ENCODE measurements at places on chromosomes 16 and 17.
A peak's percentile ranks its signal among the peaks of the same experiment; 100 is the strongest.

- no peak for DNase-seq
Measured at GRCh38 chr17:32160526-32160925, 18.2 kb downstream of the RHOT1 start.

DNA sequence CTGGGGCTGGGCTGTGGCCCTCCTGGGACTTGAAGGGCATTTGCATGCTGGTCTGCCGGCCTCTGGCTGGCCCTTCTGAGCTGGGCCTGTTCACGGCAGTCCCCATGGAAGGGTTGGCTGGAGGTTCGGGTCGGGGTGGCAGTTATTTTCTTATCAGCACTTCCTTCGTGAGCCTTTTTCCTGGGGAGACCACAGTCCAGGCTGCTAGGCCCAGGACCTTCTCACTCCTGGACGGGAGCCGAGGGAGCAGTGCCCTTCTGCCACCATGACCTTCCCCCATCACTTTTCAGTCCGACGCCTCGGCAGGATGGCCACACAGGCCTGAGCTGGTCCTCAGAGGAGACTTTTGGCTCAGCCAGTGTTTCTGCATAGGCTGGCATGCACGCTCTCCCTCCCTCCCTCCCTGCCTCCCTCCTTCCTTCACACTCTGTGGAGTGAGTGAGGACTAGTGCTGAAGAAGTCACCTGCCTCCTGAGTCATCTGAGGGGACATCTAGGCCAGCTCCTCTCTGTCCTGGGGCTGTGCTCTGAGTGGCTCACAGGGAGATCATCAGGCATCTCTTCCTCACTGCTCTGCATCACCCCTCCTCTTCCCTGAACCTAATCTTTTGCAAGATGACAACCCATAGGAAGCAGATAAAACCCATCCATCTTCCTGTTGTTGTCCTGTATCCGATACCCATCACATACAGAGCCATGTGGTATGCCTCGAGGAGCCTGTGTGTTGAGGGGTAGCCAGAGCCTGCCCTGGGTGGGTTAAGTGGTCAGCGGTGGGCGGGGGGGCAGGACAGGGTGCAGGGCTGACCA is 109.7 kb downstream of the RAP1GAP2 start:
- no peak for DNase-seq

GRCh38 chr17:4934173-4934979 is 2.3 kb downstream of the GP1BA start:
- peak; percentile 47 for DNase-seq

DNA sequence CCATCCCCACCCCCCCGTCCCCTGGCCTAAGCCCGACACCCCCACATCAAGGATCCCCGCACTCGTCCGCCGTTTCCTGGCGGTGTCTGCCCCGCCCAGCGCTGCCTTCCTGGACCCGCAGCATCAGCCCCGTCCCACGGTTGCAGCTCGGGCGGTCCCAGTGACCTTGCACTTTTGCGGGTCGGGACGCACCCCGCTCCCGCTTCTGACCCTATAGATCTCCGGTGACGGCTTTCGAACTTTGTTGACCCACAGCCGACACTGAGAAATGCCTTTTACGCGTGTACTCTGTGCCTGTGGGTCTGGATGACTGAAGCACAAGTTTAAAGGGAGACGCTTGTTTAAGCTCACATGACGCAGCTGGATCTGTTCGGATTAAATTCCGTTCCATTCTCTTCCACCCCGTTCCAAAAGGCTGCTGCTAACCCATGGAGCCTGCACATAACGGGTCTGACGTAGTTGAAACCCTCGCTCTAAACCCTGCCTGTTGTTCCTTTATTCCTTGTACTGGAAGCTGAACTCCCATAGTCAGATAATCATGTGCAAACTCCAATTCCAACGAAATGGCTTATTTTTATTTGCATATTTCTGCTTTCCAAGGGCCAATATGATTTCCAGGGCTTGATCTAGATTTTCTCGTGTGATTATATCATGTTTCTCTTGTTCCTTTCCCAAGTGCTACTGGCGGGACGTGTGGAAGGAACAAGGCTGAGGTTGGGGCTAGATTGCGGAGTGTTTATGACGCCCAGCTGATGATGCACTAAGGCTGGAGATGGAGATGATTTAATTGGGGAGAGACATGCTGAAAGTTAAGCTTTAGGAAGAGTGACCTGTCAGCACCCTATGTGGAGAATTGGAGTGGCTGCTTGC is 834 bp downstream of the FLYWCH1 start:
- DNase-seq, result peak; percentile 45

DNA sequence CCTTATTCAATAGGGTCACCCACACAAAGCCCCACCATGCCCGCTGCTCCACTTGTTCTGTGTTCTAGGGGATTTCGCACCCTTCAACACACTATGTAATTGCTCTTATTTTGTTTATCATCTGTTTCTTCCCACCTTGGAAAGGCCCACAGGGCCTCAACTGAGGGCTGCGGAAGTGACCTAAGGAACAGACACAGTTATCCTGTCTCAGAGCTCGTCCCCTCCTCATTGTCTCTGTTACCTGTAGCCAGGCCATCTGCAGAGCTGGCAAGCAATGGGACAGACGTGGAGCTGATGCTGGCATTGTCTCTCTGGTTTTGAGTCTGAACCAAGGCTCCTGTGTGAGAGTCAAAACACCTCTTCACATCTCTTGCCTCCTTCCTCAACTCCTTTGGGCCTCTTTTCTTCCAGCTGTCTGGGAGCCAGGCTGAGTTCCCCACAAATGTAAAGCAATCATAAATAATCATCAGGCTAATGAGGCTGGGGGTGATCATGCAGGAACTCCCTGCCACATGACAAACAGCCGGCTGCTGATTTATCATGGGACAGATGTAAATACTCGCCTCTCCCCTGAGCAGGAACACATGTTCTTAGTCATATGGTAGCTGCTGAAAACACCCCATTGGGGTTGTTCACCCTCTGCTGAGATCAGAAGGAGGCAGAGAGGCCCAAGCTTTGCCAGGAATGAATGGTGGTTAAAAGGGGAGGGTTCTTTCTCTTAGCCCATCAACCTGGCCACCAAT is 71.9 kb downstream of the AXIN2 start:
- DNase-seq, result no peak

DNA sequence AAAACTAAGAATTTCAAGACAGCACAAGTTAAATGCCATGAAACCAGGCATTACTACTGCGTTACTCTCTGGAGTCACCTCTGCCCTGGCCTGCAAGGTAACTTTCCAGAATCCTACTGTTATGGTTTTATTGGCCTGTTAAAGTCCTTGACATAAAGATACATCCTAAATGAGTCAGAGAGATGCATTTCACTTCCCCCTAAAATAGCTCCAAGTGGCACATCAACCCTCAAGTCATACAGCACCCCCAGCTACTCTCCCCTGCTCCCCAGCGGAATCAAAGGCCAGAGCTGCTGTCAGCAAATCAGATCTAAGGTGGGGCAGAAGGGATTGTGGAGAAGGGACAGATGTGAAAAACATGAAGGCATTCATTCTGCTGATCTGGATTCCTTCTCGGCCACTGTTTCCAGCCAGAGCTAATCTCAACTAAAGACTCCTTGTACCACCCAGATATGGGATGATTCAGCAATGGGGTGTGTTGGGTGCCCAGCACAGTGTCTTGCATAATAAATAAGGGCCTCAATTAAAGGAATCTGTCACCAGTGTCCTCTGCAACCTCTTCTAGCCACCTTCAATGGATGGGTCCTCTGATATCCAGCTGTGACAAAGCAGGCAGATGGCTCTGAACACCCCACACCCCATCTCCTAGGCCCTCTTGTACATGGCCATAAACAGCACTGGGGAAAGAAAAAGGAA is 8.5 kb upstream of the CCL1 start:
- no peak for DNase-seq

DNA sequence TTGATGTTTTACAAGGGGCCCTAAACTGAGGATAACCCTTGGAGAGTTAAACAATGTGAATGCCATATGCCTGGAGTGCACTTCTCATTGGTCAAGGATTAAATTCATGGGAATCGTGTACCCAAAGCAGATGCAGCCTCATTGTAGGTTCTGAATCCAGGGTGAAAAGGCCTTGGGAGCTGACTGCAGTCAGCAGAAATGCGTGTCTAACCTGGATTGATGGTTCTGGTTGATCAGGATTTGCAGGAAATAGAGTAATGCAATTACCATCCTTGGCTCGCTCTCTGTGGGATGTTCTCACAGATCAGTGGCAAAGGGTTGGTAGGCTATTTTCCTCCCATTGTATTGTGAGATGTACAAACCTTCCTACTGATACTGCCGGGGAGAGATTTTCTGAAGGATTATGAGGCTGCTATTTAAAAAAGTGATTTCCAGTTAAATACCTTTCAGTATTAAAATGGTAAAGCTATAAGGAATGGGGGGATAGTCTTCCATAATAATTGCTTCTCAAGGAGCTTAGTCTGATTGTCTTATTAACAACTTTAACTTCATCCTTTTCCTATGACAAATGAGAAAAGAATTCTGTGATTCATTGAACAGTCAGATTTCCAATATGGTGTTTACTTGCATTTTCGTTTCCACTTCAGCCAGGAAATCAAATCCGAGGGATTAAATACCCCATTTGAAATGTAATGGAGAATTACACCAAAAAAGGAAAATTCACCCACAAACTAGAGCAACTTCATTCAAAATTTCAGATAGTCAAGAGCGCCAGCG is 1028.1 kb upstream of the EEF2KMT start:
- no peak for DNase-seq

GRCh38 chr17:71936977-71937376 is 183.8 kb upstream of the SOX9 start:
- DNase-seq, result peak; percentile 22

- no peak for DNase-seq
Measured at GRCh38 chr17:50348522-50349242, 2.8 kb downstream of the XYLT2 start.

DNA sequence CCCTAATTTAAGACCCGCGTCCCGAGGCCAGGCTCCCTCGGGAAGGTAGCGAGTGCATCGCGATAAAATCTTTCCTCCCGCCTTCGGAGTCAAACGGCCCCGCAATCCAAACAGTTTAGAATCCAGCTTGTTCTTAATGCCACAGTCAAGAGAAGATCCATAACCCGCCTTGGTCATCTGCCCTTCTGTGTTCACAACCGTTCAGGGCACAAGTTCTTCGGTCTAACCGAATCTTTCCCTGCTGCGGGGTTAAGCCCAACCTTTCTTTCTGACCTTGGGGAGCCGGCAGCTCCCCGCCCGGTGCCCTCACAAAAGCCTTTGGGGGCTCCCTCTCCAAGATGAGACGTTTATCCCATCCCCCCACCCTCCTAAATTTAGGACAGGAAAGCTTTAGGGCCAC is 30.3 kb downstream of the CPSF4L start:
- DNase-seq, result no peak

DNA sequence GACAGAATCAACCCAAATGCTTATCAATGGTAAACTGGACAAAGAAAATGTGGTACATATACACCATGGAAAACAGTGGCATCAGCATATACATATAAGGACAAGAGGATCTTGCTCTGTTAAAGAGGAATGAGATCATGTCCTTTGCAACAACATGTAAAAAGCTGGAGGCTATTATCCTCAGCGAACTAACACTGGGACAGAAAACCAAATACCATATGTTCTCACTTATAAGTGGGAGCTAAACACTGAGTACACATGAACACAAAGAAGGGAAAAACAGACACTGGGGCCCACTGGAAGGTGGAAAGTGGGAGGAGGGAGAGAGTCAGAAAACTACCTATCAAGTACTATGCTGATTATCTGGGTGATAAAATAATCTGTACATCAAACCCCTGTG is 447.3 kb upstream of the MAF start:
- no peak for DNase-seq

- no peak for DNase-seq
Measured at GRCh38 chr17:6048486-6048885, 21.7 kb upstream of the WSCD1 start.

DNA sequence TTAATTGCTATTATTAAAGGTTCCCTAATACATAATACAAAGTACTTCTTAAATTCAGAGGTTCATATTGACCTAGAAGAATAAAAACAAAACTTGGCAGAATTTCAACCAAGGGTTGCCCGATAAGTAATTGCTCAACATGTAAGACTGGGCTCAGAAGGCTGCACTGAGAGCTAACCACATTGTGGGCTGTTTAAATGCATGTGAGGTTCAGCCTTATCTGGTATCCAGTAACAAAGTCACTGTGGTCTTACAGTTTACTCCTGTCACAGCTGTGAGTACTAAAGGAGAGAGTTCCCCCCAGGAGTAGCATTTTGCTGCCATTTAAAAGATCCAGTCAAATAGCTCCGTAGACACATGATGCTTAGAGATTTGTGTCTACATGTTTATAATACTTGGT is 1.6 kb upstream of the DHRS11 start:
- DNase-seq, result no peak

DNA sequence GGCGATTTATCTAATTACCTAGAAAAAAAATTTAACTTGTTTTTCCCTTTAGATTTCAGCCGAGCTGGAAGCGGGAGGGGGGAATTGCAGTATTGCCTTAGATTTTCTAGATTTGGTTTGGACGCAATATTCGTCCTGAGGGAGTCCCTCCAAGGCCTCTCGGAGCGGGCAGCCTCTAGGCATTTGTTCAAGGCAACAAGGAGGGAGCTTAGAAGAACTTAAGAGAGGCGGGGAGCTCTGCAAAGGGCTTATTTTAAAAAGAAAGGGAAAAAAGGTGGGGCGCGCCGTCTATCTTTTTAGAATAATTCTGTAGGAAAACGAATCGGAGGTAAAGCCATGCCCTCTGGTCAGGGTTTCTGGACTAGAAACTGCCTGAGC is 407 bp upstream of the TMEM94 start:
- no peak for DNase-seq

DNA sequence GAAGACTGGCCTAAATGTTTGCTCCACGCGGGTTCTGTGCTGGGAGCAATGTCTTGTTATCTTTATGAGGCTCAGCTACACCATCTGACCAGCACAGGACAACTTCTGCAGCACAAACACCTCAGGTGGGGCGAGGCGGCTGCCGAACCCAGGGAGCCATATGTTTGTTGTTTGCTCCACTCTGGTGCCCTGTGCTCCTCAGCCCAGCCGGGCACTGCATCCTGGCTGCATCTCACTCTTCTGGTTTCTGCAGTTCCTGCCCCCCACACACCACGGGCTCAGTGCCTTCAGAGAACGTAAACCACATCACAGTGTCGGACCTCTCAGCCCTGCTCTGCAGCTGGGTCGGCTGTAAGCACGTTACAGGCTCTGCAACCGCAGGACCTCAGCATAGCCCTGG is 32.4 kb downstream of the MXRA7 start:
- DNase-seq, result no peak

DNA sequence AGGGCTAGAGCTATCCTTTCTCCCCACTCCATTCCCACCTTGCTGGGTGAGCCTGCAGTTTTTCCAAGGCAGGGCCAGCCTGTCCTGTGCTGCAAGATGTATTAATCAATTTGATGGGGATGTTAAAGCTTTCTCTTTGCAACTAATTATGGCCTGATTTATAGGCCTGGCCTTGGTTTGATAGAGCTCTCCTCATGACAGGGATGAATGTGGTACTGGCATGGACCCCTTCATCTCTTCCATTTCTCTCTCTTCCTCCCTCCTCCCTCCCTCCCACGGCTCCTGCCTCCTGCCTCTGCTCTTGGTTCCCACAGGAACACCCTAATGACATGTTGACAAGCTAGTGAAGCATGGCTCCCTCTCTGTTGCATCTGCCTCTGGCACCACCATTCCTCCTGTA is 47.2 kb upstream of the SKAP1 start:
- no peak for DNase-seq

- peak; percentile 58 for DNase-seq
Measured at GRCh38 chr17:19003543-19004420, 782 bp downstream of the FAM83G start.

- DNase-seq, result no peak
Measured at GRCh38 chr16:24609417-24609739, 70.0 kb downstream of the RBBP6 start.
